ENCODE measurements at places on chromosomes 6 and 20. TPM values are rescaled to one million over a fixed set of nuclear protein-coding genes. Genes with fewer than 3 reads are reported as not detected.

AVP gene
- not detected for total RNA-seq

NELFCD gene
- total RNA-seq: 87.3 TPM

RIPOR2 gene
- total RNA-seq: 0.68 TPM

AKAP12 gene
- 37.3 TPM for total RNA-seq
